Psoas muscle (tissue), 8 donors: ENCODE measurements at places on chromosomes 1 and 21. TPM values are rescaled to one million over a fixed set of nuclear protein-coding genes. Genes with fewer than 3 reads are reported as not detected.

The SERPINC1 gene
- not detected for total RNA-seq

DNA sequence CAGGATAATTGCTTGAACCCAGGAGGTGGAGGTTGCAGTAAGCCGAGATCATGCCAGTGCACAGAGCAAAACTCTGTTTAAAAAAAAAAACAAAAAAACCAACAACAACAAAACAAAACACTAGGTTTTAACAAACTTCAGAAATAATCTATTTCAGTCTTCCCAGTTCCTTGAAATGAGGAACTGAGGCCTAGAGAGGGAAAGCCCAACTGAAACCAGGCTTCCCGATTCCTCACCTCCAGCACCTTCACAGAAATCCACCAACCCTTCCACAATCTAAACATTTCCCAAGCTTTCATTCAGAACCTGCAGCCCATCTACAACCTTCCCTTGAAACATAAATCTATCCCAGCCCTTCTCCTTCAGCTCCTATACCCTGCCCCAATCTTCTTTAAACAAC lies 612 bp upstream of the CD52 start:
- no peaks in the 10 kb centered on the region for H3K36me3 ChIP-seq
- H3K27me3 ChIP-seq = no peaks in the 10 kb centered on the region
- H3K4me1 ChIP-seq = peaks cover 4% of the 10 kb centered on the region
- no peak overlapping the region for H3K27ac ChIP-seq
- no peak overlapping the region for H3K4me3 ChIP-seq
- no peak for DNase-seq

The PPIAL4G gene
- total RNA-seq = not detected

The PLXNA2 gene
- total RNA-seq = 33.6 TPM

- no peak for DNase-seq
- no peaks in the 10 kb centered on the region for H3K27me3 ChIP-seq
- no peaks in the 10 kb centered on the region for H3K4me1 ChIP-seq
- no peak overlapping the region for H3K27ac ChIP-seq
- H3K36me3 ChIP-seq = no peaks in the 10 kb centered on the region
Measured at GRCh38 chr1:18077657-18078215, 29.9 kb upstream of the IGSF21 start.

The RGL1 gene
- 5.2 TPM for total RNA-seq

The SPRR2A gene
- not detected for total RNA-seq

The PCBP3 gene
- total RNA-seq = 0.29 TPM

- H3K4me1 ChIP-seq = no peaks in the 10 kb centered on the region
- no peak for DNase-seq
- H3K27ac ChIP-seq = no peak overlapping the region
Measured at GRCh38 chr1:70090875-70091274, 114.5 kb downstream of the LRRC40 start.

- DNase-seq = no peak
- H3K4me1 ChIP-seq = no peaks in the 10 kb centered on the region
- H3K27ac ChIP-seq = no peak overlapping the region
Measured at GRCh38 chr21:34553151-34553952, 41.3 kb upstream of the KCNE1 start.

DNA sequence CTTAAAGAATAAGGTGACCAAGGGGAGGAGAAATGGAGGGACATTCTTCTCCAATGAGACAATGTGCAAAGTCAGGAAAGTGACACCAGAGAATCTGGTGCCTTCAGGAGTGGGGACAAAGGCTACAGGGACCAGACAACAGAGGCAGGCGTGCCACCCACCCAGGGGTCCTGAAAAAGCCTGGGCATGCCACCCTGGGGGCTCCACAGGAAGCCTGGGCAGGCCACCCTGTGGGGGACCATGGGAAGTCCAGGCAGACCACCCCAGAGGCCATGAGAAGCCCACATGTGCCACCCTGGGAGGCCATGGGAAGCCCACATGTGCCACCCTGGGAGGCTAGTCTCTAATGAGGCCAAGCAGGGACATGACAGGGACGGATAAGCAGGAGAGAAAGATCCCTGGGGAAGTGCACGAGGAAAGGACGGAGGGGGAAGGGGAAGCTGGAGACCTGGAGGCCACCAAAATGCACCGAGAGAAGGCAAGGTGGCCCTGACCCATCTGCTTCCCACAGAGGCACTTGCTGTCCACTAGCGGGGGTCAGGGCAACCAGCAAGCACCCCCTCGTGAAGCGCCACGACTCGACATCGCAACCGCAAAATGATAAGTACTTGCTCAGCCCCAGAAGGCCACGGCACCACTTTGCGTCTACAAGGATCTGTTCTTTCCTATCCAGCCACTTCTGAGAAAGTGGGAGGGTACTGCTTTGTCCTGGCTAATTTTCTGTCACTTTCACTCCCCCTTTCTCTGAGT lies 7.2 kb upstream of the PDE9A start:
- no peaks in the 10 kb centered on the region for H3K4me1 ChIP-seq
- H3K4me3 ChIP-seq = no peak overlapping the region
- peaks cover 6% of the 10 kb centered on the region for H3K27me3 ChIP-seq
- H3K36me3 ChIP-seq = no peaks in the 10 kb centered on the region

The PTPRC gene
- total RNA-seq = 5.3 TPM

- H3K4me1 ChIP-seq = no peaks in the 10 kb centered on the region
- DNase-seq = no peak
- H3K4me3 ChIP-seq = no peak overlapping the region
- no peaks in the 10 kb centered on the region for H3K27me3 ChIP-seq
- H3K36me3 ChIP-seq = no peaks in the 10 kb centered on the region
- no peak overlapping the region for H3K27ac ChIP-seq
Measured at GRCh38 chr1:181219938-181220337, 131.4 kb downstream of the IER5 start.

DNA sequence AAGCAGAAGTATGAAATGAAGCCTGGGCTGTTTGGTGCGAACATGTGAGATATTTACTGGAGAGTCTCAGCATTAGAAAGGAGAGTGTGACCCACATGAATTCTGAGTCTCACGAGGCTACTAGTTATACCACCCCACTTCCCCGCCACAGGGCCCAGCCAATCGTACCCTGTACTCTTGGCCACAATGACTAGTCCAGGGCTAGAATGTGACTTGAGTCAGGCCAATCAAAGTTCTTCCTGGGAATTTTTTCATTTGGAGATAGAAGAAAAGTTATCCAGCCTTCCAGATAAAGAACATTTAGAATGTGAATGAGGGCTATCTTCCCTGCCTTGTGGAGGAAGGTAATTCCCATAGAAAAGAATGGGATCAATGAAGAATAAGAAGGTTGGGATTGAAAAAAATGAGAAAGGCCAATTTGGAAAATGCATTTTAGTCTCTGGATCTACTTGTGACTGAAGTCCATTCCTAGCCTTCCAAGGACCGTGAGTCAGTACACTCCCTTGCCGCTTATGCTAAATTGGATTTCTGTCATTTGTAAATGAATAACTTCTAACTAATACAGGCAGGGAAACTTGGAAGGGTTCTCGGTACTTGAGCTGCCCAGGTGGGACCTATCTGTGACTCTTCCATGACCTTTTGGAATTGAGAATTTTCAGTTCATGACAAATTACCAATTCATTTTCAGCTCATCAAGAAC lies 12.3 kb upstream of the RIMKLA start:
- no peaks in the 10 kb centered on the region for H3K36me3 ChIP-seq
- DNase-seq = no peak
- no peak overlapping the region for H3K27ac ChIP-seq
- H3K27me3 ChIP-seq = peaks cover 6% of the 10 kb centered on the region
- H3K4me1 ChIP-seq = no peaks in the 10 kb centered on the region

DNA sequence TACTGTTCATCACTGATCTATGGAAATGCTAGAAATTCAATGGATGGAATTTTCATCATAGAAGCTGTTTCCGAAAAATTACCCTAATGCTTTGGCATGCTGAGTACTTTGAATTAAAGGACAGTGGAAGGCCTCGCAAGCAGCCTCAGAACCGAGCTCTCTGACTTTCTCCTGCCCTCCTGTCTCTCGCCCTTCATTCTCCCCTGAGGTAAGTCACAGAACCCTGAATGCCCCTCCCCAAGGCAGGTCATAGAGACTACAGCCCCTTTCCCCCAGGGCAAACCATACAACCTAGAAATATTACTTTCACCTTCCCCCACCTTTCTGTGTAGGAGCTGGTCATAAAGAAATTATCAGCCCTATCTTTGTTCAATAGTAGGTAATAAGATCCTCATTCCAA lies 74.8 kb downstream of the LRIG2 start:
- no peaks in the 10 kb centered on the region for H3K36me3 ChIP-seq
- no peak overlapping the region for H3K27ac ChIP-seq
- H3K4me3 ChIP-seq = no peak overlapping the region
- H3K4me1 ChIP-seq = no peaks in the 10 kb centered on the region
- DNase-seq = no peak

- H3K36me3 ChIP-seq = peaks cover 4% of the 10 kb centered on the region
- H3K4me3 ChIP-seq = no peak overlapping the region
- DNase-seq = no peak
- H3K27me3 ChIP-seq = no peaks in the 10 kb centered on the region
- peaks cover 12% of the 10 kb centered on the region for H3K4me1 ChIP-seq
Measured at GRCh38 chr21:36034211-36034913, 26.0 kb downstream of the SETD4 start.

DNA sequence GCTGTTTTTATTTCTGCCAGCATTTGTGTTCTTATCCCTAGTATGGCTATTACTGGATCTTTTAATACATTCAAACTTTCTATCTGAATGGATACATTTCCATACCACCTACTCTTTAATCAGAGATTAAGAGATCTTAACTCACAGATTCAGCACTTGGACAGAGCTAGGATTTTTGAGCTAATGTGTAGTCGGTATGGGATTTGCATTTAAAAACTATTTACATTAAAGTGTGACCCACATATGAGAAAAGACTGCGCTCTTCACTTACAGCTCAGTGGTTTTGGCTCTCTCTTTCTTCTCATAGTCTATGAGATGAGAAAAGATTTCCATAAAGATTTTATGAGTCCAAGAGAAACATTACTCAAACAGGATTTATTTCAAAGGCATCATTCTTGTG lies 16.4 kb downstream of the HMGB4 start:
- H3K36me3 ChIP-seq = no peaks in the 10 kb centered on the region
- H3K4me3 ChIP-seq = no peak overlapping the region
- no peak for DNase-seq
- H3K27me3 ChIP-seq = no peaks in the 10 kb centered on the region
- H3K27ac ChIP-seq = no peak overlapping the region
- no peaks in the 10 kb centered on the region for H3K4me1 ChIP-seq

The FAM177B gene
- not detected for total RNA-seq
